ENCODE measurements at places on chromosomes 4 and X. TPM values are rescaled to one million over a fixed set of nuclear protein-coding genes. Genes with fewer than 3 reads are reported as not detected.

GRCh38 chrX:20354505-20354904, 87.8 kb upstream of the RPS6KA3 start:
- DNase-seq: no peak

DNA sequence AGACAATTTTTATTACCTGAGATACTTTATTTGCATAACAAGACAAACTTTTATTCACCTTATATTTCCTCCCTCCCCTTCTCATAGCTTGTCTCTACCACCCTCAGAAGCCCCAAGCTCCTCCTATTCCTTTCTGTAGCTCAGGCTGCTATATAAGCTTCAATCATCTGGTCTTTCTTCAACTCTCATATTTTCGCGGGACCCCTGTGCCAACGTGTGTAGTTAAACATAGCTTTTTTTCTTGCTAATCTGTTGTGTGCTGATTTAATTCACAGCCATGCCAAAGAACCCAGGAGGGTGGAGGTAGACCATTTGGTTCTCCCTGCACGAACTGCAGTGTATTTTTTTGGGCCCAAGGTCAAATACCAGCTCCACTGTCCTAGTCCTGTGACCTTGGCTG, 21.1 kb upstream of the CD38 start:
- DNase-seq: no peak

DNA sequence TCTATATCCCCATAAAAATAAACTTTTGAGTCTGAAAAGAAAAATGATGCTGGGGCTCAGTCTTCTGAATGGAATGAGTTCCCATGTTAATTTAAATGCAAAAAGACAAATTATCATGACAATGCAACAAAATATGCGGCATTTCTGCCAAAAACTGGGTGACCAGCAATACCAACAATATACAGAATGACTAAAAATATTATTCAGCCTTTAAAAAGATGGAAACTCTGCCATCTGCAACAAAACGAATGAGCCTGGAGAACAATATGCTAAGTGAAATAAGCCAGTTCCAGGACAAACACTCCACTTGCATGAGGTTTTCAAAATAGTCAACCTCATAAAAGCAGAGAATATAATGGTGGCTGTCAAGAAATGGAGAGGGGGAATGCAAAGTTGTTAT, 558.5 kb downstream of the IL15 start:
- no peak for DNase-seq

- DNase-seq: no peak
These were observed 38.8 kb downstream of the FRG1 start for GRCh38 chr4:189979196-189980047.

DNA sequence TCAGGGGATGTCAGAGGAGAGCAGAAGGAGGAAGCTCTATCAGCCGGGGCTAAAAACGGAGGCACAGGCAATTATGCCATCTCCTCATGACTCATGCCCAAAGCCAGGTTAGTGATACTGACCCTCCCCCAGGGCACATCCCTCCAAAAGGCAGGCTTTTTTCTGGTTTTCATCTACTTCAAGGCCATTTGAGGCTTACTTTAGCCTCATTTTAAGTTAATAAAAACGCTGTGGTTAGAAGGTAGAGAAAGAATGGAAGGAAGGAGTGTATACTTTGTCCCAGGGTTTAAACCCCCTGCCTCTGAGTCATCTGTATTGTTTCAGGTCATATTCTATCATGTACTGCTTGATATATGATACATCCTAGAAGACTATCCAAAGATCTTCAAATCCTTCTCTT, 89.7 kb upstream of the NDP start:
- no peak for DNase-seq

GRCh38 chr4:86181585-86181984, 178.3 kb downstream of the MAPK10 start:
- DNase-seq: no peak

DNA sequence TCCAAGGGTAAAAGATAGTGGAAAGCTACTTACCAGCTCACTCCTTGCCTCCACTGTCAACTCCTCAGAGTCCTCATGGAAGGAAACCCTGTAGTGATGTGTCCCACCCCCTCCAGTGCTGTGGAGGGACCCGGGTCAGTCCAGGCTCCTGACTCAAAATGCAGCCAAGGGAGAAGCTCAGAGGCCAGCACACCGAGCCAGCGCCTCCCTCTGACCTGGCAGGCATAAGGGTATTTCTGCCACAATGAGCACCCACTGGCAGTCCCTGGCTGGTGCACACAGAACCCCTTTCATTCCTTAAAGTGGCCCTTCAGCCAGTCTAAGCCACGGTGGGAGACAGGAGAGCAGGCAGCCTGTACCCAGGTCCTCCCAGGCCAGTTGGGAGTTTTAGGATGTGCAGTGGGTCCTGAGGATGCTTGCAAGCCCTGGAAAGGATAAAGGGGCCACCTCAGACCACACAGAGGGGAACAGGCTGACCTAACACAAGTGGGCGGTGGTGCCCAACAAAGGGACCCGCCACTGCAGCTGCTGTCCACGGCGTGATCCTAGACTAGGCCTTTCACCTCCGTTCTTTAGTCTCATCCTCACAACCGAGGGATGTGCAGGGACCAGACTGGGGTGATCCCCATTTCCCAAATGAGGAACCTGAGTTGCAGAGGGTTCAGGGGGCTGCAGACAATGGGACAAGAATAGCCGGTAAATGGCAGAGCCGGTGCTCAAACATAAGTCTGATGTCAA, 5.7 kb downstream of the JAKMIP1 start:
- no peak for DNase-seq

DNA sequence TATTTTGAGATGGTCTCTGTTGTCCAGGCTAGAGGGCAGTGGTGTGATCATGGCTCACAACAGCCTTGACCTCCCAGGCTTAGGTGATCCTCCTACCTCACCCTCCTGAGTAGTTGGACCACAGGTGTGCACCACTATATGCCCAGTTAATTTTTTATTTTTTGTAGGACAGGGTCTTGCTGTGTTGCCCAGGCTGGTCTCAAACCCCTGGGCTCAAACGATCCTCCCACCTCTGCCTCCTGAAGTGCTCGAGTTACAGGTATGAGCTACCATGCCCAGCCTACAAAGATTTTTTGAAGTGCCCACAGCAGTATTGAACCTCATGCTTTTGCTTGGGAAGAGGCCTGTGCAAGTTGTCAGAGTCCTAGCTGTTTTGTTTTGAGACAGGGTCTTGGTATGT, 31.1 kb downstream of the NSD2 start:
- no peak for DNase-seq

DNA sequence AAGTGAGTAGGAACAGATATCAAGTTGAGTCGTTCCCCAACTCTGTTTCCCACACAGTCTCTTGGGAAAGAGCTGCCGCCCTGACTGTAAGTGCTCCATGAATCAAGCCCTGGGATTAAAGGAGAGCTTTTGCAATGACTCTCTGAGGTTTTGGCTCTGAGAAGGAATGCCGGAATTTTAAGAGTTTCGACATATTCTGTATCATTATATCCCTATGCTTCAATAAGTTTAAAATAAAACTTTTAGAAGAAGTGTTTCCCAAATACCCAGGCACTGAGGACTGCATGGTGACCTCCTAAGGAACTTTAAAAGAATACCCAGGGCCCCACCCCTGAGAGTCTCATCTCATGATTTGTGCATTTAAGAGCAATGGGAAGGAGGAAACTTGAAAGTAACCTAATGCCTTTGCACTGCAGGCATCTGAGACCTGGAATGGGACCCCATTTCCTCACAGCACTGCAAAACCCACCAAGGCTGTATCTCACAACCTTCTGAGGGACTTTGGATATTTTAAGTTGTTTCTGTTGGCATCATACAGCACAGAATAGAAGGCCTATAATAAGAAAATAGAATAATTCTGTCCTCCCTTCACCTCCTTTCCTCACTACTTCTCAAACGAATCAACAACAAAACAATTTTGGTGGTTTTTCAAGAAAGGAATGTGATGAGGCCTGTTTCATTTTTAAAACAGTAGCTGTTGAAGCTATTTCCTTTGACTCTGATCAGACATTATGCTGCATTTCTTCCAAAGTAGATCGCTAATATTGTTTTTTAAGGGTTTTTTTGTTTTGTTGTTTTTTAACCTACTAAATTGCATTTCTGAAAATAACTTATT, 121.2 kb downstream of the GASK1B start:
- DNase-seq: no peak

GRCh38 chr4:94605241-94605805, 152.4 kb upstream of the BMPR1B start:
- no peak for DNase-seq

DNA sequence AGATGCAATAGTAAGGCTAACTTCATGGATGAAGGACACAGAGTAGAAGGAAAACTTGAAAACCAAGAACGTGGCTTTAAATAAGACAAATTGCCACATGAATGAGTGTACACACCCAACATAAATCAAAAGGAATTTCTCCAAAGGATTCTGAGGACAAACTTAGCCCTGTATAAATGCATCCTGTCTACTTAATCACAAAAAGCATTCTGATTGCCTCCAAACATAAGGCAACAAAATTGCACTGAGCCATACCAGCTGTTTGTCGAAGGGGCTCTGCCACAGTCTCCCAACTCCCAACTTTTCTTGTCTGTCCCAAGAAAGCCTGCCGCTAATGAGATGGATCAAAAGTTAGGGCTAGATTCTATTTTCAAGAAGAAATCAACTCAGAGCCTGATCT, 194.3 kb downstream of the SOWAHB start:
- DNase-seq: no peak

DNA sequence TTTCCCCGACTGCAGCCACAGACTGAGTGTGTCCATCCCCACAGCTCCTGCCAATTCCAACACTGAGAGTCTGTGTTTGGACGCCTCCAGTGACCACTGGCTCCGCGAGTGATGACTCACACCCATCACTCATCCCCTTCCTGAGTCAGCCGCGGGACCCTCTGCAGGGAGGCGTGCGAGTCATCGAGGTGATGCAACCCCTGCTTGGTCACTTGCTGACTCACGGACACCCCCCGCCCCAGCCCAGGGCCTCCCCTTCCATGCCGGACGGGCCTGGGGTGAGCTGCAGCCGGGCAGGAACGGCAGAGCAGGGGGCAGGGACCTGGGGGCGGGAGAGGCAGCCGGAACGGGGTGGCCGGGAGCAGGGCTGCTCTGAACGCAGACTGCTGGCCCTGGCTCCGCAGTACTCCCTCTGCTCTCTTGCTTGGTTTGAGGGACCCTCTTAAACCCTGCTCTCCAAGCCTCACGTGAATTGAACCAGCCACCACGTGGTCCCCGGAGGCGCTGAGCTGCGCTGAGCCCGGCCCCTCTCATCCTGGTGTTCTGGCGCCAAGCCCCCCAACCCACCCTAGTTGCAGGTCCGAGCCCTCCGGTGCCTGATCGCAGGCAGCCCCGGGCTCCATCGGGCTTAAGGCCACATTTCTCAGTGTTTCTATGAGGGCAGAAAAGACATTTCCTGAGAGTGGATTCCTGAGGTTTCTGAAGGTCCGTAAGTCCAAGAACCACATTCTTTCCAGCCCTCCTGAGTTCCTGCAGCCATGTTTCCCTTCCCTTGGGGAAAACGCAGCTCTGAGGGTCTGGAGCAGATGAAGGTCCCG, 32.4 kb downstream of the FGFRL1 start:
- DNase-seq: peak; percentile 76

GRCh38 chr4:52251864-52252263, 200.8 kb downstream of the SPATA18 start:
- DNase-seq: no peak

DNA sequence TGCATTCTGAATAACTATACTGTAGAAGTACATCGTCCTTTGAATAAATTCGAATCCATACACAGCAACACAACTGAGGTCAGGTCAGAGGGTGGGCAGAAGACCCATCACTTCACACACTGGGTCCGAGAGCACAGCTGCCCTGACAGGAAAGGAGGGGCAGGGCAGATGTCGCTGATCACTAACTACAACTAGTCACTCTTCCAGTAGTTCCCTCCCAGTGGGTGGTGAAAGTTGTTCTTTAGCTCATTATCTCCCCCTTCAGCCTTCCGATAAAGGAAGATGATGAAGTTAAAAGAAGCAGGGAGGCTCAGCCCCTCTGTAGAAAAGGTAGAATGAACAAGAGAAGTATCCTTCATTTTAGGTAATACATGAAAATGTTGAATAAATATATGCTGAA, 278.9 kb downstream of the INPP4B start:
- no peak for DNase-seq

- no peak for DNase-seq
These were observed 5.3 kb downstream of the GAGE10 start for GRCh38 chrX:49308604-49309269.

GRCh38 chr4:185546335-185546734, 11.0 kb upstream of the PDLIM3 start:
- DNase-seq: no peak

DNA sequence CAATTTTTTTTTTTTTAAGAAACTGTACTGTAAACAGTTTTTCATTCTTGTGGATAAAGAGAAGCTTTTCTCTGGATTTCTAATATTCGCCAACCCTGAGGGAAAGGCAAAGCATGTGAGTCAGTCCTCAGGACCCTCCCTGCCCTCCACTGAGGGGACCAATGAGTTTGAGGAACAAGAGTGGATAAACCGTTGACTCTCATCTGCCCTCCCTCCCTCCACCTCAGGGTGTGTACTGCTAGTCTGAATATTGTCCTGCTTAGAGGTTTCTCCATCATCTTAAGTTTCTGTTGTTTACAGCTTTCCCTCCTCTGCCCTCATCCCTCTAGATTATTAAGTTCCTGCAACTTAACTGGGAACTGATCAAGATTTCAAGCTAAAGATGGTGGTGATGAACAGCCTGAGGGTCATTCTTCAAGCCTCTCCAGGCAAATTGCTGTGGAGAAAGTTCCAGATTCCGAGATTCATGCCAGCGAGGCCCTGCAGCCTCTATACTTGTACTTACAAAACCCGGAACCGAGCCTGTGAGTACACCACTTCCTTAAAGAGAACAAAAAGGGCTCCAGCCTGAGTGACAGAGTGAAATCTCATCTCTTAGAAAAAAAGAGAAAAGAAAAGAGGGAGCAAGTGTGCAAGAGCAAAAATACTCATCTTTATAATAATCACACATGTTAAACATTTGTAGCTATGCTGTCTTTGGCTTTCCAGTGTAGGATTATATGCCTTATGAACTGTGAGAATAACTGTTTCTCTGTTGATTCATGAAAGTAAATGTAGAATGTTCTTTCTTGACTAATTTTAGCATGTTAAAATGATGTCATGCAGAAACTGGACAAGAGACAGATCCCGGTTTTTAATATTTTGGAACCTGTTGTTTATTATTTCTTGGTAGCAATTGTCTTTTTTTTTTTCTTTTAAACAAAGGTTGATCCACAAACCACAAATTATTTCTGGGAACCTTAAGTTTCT, 11.9 kb downstream of the CA5B start:
- DNase-seq: no peak

GRCh38 chr4:6732441-6733357, 16.7 kb downstream of the BLOC1S4 start:
- no peak for DNase-seq

- DNase-seq: no peak
These were observed at the start of gene DTHD1 for GRCh38 chr4:36281384-36282106. Gene DTHD1, plus strand, starts transcription at chr4:36281616. Its CDS starts 143 bp downstream, at chr4:36281759.

HPGDS gene
- not detected for total RNA-seq

RNF113A gene
- 15.6 TPM for total RNA-seq

FOXR2 gene
- not detected for total RNA-seq

GPR173 gene
- 2.2 TPM for total RNA-seq

PAGE3 gene
- not detected for total RNA-seq

MAGEB10 gene
- total RNA-seq: not detected

FRG2 gene
- not detected for total RNA-seq

TEX13D gene
- not detected for total RNA-seq

POU3F4 gene
- total RNA-seq: not detected

SLC4A4 gene
- 4.6 TPM for total RNA-seq

CXCL8 gene
- total RNA-seq: 24.9 TPM

PPEF2 gene
- total RNA-seq: not detected
